GM23338 (cell line): ENCODE measurements at places on chromosomes 5 and 9. TPM values are rescaled to one million over a fixed set of nuclear protein-coding genes. Genes with fewer than 3 reads are reported as not detected.

GRCh38 chr5:174176511-174176910, 131.0 kb downstream of the NSG2 start:
- DNase-seq: no peak

- peak; percentile 79 for DNase-seq
These were observed at the start of gene CNTFR for GRCh38 chr9:34589636-34590380. CNTFR (minus strand) TSS chr9:34589724; CDS start chr9:34568981, 20,743 bp downstream.

DNA sequence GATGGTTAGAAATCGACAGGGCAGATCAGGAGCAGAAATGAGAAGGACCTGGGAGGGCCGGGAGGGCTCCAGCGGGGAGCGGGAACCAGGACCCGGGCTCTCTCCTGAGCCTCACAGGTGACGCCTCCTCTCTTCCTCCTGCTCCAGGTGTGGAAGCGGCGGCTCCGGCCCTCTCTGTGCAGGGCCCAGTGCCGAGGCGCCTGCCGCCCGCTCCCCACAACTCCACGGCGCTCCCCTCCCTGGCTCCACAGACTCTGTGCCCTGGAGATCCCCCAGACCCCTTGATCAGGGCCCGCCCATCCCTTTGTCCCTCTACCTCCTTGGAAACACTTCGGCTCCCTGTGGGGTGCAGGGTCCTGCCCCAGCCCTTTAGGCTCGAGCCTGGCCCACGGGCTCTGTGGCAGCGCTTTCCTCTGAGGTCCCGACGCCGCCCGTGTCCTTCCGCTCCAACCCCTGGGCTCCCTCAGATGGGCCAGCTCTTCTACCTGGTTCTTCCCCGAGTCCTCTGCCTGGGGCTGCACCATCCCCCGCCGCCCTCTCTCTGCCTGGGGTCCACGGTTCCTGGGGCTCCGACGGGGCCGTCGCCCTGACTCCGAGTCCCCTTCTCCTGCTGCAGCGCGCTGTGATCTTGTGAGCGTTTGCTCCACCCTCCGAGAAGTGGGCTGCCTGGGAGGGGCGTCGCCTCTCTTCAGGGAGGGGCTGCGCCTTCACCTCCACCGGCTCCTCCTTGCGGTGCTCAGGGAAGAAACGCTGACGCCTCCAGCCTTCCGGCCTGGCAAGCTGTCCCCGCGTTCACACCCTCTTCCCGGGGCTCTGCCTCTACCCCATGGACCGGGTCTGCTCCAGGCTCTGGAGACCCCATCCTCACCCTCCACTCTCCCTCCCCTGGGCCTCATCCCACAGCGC, 22.4 kb upstream of the SLC6A3 start:
- DNase-seq: no peak

- DNase-seq: no peak
These were observed 39.3 kb upstream of the TENT4A start for GRCh38 chr5:6673963-6674362.

The FBN2 gene
- 2.6 and 2.8 TPM in 2 replicates for polyA plus RNA-seq

DNA sequence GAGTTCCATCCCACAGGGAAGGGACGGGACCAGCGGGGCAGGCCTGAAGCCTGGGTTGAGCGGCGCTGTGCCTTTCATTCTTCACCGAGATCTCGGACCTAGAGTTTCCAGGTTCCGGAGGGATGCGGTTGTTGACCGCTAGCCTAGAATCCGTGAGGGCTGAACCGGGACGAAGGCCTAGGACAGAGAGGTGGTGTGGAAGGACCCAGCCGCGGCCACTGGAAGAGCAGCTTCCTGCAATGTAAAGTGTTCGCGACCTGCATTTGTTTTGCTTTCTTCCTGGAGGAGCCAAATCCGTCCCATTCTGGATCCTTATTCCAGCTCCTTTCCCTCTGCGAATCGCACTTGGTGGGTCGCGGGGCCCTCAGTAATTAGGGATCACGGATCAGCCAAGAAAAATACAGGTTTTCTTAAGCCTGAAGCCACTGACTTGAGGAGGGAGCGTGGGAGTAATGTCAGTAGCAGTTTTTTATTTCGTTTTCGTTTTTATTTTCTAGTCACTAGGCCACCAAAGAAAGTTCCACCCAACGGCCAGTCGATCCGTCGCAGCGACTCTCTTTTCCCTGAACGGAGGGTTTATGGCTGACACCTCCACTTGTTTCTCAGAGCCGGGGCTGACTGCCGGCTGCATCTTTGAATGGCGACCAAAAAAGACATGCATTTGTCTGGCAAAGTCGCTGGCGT, 48.6 kb downstream of the ANXA2R start:
- peak; percentile 47 for DNase-seq

DNA sequence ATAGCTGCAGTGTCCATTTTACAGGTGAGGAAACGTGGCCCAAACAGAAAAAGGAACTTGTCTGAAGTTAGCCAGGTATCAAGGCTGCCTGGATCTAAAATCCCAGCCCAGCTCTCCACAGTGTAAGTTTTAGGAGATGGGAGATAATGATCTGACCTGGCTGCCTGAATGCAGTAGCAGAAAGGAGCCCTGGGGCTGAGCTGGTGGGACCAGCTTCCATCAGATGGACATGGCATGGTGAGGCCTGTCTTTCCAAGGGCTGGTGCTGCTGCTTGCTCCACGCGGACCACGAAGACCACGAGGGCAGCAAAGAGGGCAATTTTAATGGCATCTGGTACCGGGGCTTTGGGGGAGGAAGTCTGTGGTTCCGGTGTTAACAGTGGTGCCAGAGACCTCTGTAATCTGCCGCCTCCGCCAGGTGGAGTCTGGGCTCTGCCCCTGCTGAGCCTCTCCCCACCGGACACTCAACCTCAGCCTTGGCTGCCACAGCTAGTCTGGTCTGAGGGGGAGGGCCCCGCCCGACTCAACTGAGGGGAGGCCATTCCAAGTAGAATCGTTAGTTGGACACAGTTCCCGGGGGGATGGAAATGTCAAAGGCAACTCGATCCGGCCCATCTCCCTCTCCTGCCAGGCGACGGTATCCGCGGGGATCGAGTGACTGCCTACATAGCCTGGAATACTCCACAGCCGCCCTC, 650 bp downstream of the MYORG start:
- peak; percentile 76 for DNase-seq

DNA sequence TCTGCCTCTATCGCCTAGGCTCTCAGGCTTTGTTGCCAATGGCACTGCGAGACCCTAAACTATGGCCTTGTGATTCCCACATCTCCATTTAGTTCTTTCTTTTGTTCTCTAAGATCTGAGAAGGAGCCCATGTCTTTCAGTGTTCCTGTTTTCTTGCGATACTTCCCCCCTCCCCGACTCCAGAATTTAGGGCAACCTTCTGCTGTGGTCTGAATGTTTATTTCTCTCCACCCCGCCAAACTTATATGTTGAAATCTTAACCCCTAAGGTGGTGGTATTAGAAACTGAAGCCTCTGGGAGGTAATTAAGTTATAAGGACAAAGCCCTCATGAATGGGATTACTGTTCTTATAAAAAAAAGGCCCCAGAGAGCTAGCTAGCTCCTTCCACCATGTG, 6.4 kb downstream of the TMC1 start:
- DNase-seq: no peak

DNA sequence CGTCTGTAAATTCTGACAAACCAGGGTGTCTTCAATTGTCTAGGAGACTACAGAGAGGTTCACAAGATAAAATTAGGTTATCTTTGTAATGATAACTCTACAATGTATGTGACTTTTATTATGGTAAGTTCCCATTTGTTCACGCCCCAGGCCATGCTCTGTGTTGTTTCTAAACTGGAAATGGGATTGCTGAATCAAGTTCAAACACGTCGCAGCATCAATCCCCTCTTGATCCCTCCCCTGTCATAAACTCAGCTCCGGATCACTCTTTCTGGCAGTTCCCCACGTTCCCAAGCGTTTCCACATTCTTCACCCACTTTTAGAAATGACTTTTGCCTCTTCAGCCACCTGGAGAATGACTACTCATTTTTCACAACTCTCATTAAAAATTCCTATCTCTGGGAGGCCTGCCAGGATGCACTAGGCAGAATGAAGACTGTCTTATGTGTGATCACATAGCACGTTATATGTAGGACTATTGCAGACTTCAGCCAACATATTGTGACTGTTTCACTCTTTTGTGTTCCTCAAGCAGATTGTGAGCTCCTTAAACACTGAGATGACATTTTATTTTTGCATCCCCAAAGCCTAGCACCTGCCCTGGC, 1124.2 kb upstream of the WWC1 start:
- DNase-seq: no peak

The CCL28 gene
- polyA plus RNA-seq: 6.3 and 7.1 TPM in 2 replicates

GRCh38 chr5:135192351-135192750, 158.3 kb upstream of the PITX1 start:
- no peak for DNase-seq

DNA sequence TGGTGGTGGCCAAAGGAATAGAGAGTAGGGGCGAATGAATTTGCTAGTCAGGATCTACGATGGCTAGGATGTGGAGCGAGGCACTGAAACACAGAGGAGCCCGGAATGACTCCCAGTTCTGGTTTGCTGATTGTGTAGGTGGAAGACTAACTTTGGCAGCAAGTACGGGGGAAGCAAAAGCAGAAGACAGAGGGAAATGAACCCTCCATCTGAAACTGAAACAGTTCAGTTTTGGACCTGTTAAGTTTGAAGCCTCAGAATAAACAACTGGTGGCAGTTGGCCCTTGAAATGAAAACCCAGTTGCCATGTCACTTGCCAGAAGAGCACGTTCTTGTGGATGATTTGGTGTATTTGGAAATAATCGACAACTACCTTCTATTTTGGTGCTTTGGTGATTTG, 15.4 kb upstream of the SMIM15 start:
- no peak for DNase-seq

The IFNA13 gene
- polyA plus RNA-seq: not detected in 2 replicates
